NCI-H446 (cell line): ENCODE measurements at places on chromosomes 1 and 21.

- no peak for DNase-seq
These were observed 125.3 kb downstream of the TRABD2B start for GRCh38 chr1:47871799-47872353.

- DNase-seq: no peak
These were observed 11.4 kb downstream of the SMYD2 start for GRCh38 chr1:214292322-214292721.

GRCh38 chr21:44749116-44749758 lies 37.9 kb upstream of the TSPEAR start:
- DNase-seq: no peak

DNA sequence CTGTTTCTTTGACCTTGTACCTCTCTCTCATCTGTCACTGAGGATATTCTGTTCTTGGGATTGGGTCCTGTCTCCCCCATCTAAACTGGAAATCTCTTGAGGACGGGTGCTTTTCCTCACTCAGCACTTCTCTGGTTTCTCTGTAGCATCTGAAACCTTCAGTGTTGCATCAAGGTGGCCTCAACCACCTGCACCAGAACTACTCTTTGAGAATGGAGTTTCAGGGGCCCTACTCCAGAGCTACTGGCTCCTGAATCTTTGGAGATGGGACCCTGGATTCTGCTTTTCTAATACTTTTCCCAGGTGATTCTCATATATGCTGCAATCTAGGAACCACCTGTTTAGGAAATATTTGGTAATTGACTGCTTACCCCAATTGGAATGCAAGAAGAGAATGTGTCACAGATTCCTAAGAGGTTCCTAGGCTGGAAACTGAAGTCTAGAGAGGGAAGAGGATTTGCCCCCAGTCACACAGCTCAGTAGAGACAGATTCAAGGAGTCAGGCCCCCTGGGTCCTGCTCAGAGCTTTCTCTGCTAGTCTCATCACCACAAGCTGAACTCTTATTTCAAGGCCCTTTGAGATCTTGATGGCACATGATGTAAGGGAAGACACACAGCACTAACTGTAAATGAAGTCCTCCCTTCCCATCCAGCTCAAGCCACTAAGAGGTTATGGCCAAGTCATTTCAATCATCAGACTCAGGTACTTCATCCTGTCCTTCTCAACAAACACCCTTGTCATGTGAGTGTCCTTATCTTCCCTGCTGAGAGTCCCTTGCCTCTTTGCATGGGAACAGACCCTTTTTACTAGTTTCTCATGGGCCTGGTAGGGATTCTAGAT lies 48.7 kb downstream of the EIF2D start:
- no peak for DNase-seq

DNA sequence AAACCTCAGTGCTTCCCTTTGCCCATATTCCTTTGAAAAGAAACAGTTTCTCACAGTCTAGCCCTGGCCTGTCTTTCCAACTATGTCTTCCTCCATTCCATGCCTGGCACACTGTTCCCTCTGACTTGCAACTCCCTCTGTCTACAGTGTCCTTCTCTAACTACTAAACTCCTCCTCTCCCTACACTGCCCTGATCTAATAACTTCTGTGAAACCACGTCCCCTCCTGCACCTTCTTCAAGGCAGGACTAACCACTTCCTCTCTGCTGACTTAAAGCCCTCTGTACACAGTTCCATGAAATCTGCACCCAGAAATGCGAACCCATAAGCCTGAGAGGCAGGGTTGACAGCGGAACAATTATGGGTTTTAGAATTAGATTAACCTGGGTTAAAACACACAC lies 62.2 kb upstream of the ATP1B1 start:
- no peak for DNase-seq

DNA sequence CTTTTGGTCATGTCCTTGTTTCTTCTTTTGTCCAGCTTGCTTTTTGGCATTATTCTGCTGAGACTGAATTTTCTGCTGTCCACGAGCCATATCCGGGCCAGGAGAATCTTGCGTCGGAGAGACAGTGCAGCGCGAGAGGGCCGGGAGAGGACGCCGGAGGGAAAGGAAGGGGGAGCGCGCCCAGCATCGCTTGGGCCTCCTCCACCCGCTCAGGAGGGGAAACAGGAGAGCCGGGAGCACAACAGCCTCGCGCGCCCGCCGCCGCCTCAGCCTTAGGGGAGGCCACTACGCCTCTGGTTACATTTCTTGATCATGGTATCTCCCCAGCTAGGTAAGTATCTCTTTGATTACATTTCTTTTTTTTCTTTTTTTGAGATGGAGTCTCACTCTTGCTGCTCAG lies 7.4 kb upstream of the DEGS1 start:
- DNase-seq: no peak

- DNase-seq: no peak
These were observed 45.6 kb upstream of the ACTRT2 start for GRCh38 chr1:2975466-2976179.

GRCh38 chr1:179014123-179014522 lies 11.6 kb upstream of the FAM20B start:
- DNase-seq: no peak

DNA sequence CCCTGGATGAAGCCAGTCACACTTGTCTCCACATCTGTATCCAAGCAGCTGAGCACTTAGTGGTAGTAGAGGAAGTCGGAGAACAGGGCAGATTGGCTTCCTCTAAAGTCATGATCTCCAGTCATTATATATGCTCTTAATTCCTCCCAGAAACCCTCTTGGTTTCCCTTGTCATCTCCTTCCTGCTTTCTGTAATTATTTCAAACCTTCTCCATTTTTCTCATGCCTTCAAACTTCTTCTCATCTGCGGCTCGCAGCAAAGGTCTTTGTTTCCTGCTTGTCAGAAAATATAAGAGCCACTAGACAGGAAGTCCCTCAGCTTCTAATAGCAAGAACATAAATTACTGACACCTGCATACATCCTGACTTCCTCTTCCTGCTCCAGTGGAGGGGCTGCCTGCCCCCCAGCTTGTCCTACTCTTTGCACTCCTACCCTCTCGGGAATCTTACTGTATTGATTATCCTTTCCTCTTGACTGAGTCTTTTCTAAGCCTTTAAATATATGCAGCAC lies 124.6 kb upstream of the NGF start:
- no peak for DNase-seq

- DNase-seq: no peak
These were observed 30.0 kb downstream of the SDC3 start for GRCh38 chr1:30878559-30878958.

DNA sequence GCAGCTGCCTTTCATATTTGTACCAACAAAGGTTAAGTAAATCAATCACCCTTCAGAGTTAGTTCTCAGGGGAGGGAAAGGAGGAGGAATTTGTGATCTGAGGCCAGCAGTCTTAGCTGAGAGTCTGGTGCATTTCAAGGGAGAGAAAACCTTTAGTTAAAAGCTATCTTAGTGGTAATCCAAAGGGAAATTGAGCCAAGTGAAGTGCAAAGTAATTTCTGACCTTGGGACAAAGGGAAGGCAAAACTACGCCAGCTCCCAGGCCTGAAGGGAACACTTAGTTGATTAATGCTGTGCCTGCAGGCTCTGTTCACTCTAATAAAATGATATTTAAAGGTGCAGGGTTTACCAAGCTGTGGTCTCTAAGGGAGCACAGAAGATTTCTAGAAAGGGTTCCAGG lies 23.1 kb upstream of the FMOD start:
- no peak for DNase-seq

GRCh38 chr1:89309828-89310227 lies 37.2 kb upstream of the GBP5 start:
- DNase-seq: no peak

DNA sequence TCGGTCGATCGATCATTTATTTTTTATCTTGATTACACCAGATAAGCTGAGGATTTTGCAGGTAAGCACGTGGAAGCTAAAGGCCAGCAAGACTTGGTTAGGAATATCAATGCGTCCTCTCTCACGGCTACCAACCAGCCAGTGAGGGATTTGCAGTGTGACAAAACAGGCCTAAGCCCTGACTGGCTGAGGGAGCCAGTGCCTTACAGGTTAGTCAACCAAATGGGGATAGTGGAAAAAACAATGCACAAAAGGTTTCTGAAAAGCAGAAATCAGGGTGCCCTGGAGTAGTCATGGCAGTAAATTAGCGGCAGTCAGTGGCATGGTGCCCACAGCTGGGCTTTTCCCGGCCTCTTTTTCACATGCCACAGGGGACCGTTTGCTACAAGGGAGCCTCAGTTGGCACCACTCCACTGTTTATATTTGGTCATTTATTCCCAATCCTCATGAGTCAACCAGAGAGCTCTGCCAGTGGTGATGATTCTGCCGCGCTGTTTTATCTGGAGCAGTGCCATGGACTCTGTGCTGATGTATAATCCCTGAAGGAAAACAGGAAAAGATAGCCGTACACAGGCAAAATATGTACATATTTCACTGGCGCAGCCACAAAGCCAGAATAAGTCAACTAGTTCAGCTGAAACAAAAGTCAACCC lies 167.6 kb downstream of the RHOU start:
- peak; percentile 96 for DNase-seq

DNA sequence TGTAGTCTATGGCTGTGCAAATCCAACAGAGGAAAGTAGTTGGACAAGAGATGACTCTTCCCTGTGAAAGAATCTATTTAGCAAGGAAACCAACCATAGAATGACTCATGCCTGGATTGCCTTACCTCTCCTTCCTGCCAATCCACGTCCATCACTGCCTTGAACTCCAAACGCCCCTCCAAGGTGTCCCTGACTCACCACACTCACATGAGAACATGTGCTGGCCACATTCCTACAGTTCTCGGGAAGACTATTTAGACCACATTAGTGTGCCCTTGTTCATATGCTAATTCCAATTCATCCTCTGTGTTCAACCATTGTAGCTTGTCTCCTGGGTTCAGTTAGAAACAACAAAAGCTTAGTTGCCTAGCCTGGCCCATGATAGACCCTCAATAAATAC lies 157.3 kb downstream of the SLC30A10 start:
- no peak for DNase-seq

- peak; percentile 12 for DNase-seq
These were observed 55.0 kb downstream of the NTMT2 start for GRCh38 chr1:170200621-170201397.

DNA sequence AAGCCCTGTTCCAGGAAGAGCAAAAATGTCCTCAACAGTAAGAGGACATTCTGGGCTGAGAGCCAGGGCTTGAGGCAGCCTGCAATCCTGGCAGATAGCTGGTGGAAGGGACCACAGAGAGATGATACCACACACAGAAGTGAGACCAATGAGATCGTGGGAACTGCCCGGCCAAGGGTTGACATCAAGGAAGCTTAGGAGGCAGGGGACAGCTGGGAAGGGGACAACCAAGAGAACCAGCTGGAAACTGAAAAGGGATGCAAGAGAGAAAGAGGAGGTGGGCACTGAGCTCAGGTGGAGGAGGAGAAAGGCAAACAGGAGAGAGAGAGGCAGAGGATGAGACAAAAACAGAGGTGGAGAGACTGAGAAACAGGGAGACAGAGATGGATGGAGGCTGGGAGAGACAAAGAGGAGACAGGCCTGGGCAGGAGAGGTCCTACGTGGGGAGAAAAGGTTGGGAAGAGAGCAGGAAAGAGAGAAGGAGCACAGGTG lies 9.2 kb downstream of the PDZK1IP1 start:
- no peak for DNase-seq

DNA sequence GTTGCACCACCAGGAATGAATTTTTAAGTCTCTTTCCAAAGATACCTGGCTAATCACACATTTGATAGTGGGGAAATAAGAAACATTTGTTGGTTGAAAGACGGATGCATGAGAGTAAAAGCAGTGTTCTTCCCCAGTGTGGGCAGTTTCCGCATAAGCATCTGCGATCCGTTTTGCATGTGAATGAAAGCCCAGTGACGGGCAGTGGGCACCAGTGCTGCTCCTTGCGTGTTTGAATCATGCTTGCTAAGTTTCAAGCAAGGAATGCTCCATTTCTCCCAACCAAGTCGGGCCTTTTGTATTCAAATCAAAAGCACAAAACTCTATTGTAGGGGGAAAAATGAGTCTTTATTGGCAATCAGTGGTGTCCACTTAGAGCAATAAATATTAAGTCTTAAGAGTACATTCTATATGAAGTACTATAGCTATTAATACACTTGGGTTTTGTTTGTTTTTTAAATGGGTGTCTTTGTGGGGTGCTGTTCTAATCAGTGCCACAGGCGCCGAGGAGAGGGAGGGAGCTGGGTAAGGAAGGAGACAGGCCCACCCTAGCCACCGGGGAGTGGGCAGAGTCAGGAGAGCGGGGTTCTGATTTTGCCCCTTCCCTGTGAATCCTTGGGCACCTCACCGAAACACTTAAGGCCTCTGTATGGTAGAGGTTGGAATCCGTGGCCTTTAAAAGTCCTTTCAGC lies 750 bp upstream of the PTGFRN start:
- no peak for DNase-seq

GRCh38 chr21:44892095-44892494 lies 18.6 kb upstream of the PTTG1IP start:
- no peak for DNase-seq

GRCh38 chr21:37449302-37449937 lies 82.8 kb downstream of the DYRK1A start:
- no peak for DNase-seq

DNA sequence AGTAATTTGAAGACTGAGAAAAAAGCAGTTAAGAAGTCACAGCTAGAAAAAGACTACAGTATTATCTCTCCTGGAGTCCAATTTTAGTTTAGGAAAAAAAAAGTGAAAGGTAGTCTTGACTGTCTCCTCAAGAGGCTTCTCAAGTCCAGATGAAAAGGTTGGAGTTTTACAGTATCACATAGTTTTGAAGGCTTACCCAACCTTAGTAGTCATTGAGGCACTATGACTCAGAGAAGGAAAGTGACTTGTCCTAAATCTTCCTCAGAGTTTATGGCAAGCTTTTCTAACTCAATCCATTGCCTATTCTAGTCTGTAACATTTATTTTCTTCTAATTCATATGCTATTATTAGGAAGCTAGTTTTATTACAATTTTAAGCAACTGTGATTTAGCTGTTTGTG lies 174.9 kb downstream of the DPYD start:
- no peak for DNase-seq

- no peak for DNase-seq
These were observed at the start of gene CORT for GRCh38 chr1:10449751-10450150. CORT (plus strand) TSS chr1:10450031; CDS start chr1:10450224, 193 bp downstream.

DNA sequence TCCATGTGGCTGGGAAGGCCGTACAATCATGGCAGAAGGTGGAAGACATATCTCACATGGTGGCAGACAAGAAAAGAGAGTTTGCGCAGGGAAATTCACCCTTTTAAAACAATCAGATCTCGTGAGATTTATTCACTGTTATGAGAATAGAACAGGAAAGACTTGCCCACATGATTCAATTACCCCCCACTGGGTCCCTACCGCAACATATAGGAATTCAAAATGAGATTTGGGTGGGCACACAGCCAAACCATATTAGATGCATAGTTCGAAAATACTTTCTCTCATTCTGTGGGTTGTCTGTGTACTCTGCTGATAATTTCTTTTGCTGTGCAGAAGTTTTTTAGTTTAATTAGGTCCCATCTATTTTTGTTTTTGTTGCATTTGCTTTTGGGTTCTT lies 990.3 kb downstream of the PLA2G4A start:
- DNase-seq: no peak

DNA sequence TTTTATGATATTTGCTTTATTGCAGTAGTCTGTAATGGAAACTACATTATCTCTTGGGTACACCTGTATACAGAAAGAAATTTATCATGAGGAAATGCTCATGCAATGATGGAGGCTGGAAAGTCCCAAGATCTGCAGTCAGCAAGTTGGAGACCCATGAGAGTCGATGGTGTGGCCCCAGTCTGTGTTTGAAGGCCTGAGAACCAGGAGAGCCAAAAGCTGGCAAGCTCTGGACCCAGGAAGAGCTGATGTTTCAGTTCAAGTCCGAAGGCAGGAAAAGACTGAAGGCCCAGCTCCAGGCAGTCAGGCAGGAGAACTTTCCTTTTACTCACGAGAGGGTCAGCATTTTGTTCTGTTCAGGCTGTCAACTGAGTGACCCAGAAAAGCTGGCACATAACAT lies 42.2 kb downstream of the B3GALT5 start:
- no peak for DNase-seq
